ENCODE measurements at places on chromosomes 4 and X. TPM values are rescaled to one million over a fixed set of nuclear protein-coding genes. Genes with fewer than 3 reads are reported as not detected.
A peak's percentile ranks its signal among the peaks of the same experiment; 100 is the strongest.

DNA sequence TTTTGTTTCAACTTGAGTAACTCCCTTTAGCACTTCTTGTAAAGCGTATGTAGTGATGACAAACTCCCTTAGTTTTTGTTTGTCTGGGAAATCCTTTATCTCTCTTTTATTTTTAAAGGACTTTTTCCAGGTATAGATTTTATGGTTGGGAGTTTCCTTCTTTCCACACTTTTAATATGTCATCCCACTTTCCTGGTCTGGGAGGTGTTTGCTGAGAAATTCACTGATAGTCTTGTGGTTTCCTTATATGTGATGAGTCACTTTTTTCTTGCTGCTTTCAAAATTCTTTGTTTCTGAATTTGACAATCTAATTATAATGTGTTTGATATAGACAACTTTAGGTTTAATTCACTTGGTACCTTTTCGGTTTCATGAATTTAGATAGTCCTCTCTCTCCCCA lies 353.9 kb downstream of the GPAT3 start:
- no peak for DNase-seq

GRCh38 chr4:4461850-4462249 lies 74.9 kb downstream of the NSG1 start:
- no peak for DNase-seq

GRCh38 chr4:27668001-27668400 lies 807.4 kb downstream of the STIM2 start:
- DNase-seq: no peak

DNA sequence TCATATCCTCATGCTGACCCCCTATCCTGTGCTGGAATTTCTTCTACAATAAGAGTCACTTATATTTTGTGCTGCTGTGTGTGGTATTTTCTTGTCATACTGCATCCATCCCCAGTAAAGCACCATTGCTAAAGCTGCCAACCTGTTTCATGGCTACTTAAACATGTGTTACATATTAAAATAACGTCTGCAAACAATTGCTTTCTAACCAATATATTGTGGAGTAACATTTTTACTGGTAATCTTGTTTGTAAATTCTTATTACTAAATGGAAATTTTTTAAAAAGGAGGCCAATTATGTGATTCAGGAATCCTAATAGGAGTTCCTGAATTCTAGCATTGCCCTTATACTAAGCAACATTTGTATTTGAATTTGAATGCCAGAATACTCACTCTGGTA lies 160.3 kb upstream of the VEGFC start:
- no peak for DNase-seq

DNA sequence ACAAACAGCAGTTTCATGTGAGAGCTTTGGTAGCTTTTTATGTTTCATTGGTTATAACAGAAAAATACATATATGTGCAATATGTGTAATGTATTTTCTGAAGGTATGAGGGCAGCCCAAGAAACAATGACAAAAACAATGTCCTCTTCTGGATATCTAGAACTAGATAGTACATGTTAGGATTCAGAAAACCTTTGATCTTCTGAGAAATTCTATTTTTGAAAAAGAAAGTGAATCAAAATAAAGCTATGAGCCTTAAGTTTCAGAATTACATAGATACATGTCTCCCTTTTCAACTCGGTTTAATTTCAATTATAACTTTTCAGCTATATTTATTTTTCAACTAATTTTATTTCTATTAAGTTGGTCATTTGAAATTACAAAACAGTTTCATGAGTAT lies 131.9 kb downstream of the REELD1 start:
- no peak for DNase-seq

DNA sequence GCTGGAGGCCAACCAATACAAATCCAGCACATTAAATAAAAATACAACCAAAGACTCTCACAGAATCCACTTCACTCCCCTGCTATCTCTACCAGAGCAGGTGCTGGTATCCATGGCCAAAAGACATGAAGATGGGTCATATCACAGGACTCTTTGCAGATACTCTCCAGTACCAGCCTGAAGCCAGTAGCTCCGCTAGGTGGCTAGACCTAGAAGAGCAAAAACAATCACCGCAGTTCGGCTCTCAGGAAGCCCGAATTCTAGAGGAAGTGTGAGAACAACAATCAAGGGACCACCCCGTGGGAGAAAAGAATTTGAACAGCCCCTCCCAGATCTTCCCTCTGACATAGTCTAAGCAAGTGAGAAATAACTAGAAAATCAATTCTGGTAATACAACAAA lies 20.2 kb downstream of the CLIC2 start:
- DNase-seq: no peak

DNA sequence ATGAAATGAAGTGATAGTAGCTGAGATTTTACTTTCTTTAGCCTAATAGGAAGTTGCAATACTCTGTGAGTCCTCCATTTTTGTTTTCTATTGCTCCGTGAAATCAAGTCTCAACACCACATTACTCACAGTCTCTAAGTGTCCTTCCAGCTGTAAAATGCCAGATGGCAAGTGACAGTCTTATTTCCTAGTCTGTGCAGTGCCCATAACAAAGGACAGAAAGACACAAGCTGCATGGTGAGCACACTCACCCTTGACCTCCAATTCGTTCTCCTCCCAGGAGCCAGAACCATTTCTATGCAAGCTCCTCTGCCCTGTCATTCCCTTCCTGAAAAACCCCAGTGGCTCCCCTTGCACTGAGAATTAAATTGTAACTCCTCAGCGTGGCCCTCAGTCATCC lies 101.6 kb downstream of the PARM1 start:
- DNase-seq: no peak

DNA sequence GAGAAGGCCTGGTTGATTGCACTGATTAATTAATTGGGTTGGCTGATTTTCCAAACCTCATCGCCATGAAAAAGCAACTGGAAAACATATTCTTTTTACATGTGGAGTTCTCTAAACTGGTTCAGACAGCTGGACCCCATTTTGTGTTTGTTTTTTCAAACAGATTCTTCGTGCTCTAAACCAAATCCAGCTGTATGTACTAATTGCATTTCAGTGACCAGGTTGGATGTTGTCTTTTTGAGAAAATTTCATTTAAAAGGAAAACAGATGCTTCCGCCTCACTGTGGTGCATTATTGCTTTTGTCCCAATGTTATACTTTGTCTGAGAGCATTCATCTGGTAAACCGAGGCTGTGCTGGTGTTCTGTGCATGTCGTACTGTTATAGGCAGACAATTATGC lies 67.8 kb upstream of the LNX1 start:
- DNase-seq: no peak

GRCh38 chr4:10917566-10917965 lies 233.0 kb upstream of the CLNK start:
- no peak for DNase-seq

GRCh38 chr4:55378617-55379467 lies 16.9 kb upstream of the TMEM165 start:
- no peak for DNase-seq

GRCh38 chrX:153989973-153990655 lies 17.6 kb downstream of the TMEM187 start:
- no peak for DNase-seq

DNA sequence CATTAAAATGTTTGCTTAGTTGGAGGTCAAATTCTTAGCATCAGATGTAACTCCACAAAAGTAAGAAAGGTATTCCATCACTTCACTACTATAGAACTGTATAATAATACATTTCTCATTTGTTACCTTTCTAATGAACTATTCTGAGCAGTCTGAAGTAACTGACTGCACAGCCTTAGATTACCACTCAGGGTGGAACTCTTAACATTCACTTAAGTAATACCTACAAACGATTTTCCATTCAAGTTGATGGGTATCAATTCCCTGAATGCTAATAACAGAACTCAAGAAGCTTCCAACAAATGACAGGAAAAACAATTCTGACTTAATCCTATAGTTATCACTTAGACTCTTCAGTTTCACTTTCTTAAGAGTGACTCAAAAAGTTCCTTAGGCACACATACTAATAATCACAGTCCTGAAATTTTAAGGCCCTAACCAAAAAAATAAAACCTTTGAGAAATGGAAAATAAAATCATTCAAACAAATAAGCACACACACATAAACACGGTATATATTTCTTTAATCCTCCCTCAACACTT lies 20.9 kb downstream of the HNRNPD start:
- DNase-seq: no peak

- DNase-seq: no peak
Observed at GRCh38 chr4:20696815-20697214, 3.4 kb upstream of the PACRGL start.

- DNase-seq: no peak
Observed at GRCh38 chr4:183873409-183874185, 31.5 kb upstream of the STOX2 start.

GRCh38 chr4:147340591-147341120 lies 140.2 kb upstream of the EDNRA start:
- no peak for DNase-seq

DNA sequence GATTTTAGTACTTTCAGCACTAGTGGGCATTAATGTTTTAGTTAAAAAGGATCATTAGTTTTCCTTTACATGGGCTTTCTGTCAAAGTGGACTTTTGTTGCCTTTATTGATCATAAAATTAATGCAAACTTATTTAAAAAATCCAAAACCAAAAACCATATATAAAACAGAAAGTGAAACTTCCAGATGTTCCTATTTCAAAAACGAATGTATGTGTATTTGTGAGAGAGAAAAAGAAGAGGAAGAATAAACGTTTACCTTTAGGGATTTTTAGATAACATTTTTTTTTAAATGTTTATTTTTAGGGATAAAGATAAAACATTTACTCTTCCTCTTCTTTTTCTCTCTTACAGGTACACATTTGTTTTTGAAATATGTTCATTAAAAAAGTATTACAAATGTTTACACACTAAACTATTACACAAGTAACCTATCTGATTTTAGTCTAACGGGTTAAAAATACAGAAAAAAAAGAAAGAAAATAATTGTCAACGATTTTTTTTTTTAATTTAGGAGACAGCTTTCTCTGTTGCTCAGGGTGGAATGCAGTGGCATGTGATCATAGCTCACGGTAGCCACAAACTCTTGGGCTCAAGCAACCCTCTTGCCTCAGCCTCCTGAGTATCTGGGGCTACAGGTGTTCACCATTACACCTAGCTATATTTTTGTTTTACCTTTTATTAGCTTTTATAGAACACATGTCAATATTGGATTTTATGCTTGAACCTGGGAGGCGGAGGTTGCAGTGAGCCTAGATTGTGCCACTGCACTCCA lies 16.8 kb upstream of the COX18 start:
- no peak for DNase-seq

- DNase-seq: no peak
Observed at GRCh38 chrX:79556800-79557199, 189.7 kb upstream of the ITM2A start.

DNA sequence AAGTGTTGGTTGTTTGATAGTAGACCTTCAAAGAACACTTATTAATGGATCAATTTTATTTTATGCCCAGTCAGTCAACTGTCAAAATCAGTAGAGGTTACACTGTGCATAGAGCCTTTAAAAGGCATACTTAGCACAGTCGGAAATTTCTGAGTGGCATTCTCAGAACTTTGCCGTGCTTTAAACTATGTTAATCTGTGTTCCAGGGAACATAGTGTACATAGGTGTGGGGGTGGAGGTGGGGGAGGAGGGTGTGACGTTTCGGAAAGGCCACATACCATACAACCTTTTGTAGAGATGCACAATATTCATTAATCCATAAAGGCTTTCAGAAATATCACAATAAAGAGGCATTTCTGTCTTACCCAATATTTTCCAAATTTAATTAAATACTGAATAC lies 75.8 kb downstream of the RS1 start:
- no peak for DNase-seq

DNA sequence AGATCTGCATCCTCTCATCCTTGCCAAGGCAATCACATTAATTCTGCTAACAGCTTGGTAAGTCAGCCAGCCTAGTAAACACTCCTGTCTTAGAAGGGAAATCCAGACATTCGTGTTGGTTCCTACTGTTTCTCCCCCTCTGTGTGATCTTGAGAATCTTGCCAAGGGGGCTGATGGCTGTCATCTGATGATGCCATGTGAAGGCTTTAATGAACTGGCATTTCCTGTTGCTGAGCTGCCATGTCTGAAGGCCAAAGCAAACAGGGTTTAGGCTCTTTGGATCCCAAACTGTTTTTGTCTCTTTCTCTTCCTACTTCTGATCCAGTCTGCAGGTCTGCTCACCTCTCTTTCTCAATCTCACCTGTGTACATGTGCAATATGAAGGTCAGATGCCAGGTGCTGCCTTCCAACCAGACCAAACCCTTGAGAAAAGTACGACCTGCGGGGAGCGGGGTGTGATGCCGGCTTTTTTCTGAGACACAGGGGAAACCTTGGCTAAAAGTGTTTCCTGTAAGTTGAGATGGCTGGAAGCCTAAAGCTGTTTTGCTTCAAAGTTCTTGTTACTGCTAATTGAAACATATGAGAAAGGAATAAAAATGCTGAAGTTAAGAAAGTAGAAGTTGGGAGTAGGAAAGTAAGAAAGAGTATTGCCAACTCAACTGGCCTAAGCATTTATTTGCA lies 532.9 kb downstream of the ANKRD50 start:
- DNase-seq: no peak

- DNase-seq: no peak
Observed at GRCh38 chr4:40409835-40410234, 74.7 kb downstream of the CHRNA9 start.

- no peak for DNase-seq
Observed at GRCh38 chrX:78769946-78770345, 22.4 kb downstream of the LPAR4 start.

DNA sequence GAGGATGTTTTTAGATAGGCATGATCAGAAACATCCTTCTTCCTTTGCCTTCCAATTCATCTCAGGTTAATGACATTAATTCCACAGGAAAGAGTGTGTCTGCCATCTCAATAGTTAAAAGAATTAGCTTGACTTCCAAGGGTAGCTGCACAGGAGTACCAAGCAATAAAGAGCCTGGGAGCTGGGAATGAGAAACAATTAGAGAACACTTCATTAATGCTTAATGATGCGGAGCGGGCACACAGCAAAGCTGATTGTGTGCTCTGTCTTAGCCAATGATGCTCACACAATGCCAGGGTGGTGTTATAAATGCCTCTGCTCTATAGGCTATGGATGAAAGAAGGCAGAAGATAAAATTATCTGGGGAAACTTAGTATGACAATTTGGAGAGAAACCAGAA lies 1052.5 kb upstream of the LCORL start:
- DNase-seq: no peak

- no peak for DNase-seq
Observed at GRCh38 chrX:136584545-136584944, 52.5 kb downstream of the VGLL1 start.

- peak; percentile 92 for DNase-seq
Observed at GRCh38 chrX:318068-318738, 393 bp downstream of the GTPBP6 start.

GRCh38 chr4:134906404-134907023 lies 704.9 kb upstream of the PABPC4L start:
- DNase-seq: peak; percentile 6

- DNase-seq: peak; percentile 22
Observed at GRCh38 chrX:83469551-83469950, 38.5 kb upstream of the POU3F4 start.

- DNase-seq: no peak
Observed at GRCh38 chrX:53171356-53171755, 53.7 kb downstream of the KDM5C start.

GRCh38 chr4:79893456-79893855 lies 179.6 kb downstream of the ANTXR2 start:
- DNase-seq: no peak

SPANXN4 gene
- not detected for total RNA-seq

UCP1 gene
- total RNA-seq: not detected

GAGE13 gene
- total RNA-seq: not detected

ANK2 gene
- total RNA-seq: 55.6 TPM

UGT2B10 gene
- total RNA-seq: not detected

DMRTC1 gene
- 0.56 TPM for total RNA-seq

PCDH7 gene
- total RNA-seq: 8.0 TPM

TMPRSS11F gene
- not detected for total RNA-seq

SYN1 gene
- total RNA-seq: 4.5 TPM
